ENCODE measurements at places on chromosomes 16 and 17. TPM values are rescaled to one million over a fixed set of nuclear protein-coding genes. Genes with fewer than 3 reads are reported as not detected.
A peak's percentile ranks its signal among the peaks of the same experiment; 100 is the strongest.

Gene CSNK1D
- 86.2 TPM for total RNA-seq

Gene CHST4
- total RNA-seq, result not detected

Gene TM4SF5
- total RNA-seq, result not detected

Gene NXN
- 16.5 TPM for total RNA-seq

Gene TBC1D3H
- not detected for total RNA-seq

Gene GUCY2D
- not detected for total RNA-seq

Gene NPTX1
- 0.92 TPM for total RNA-seq

Gene PRR35
- total RNA-seq, result not detected

Gene KRT10
- total RNA-seq, result 10.0 TPM

Gene RDM1
- total RNA-seq, result 0.93 TPM

Gene SMPD3
- 1.2 TPM for total RNA-seq

- no peak for DNase-seq
Observed at GRCh38 chr16:62644030-62644812, 608.0 kb upstream of the CDH8 start.

DNA sequence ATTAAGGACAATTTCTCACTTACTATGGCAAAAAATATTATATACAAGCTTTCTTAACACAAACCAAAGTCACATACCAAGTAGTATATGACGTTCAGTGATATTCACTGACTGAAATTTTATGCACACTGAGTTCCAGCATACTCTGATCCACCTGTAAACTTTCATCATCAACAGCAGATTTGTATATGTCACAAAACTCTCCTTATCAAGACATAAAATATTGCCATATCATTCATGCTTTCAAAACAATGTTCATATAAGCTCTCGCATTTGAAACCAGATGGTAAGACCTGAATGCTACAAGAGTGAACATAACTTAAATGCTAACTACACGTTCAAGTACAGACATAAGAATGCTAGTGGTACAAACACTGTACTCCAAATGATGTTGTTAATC lies 46.7 kb downstream of the GNA13 start:
- DNase-seq, result no peak

GRCh38 chr16:51418258-51418657 lies 267.2 kb upstream of the SALL1 start:
- no peak for DNase-seq

DNA sequence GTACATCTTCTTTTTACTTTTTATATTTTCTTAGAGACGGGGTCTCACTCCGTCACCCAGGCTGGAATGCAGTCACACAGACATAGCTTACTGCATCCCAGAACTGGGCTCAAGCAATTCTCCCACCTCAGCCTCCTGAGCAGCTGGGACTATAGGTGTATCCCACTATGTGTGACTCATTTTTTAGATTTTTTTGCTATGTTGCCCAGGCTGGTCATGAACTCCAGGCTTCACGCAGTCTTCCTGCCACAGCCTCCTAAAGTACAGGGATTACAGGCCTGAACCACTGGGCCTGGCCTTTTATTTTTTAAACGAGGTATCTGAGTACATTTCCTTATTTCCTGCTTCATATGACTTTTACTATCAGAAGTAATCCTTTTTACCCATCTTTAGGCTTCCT lies 48.0 kb downstream of the GLG1 start:
- DNase-seq, result no peak

- DNase-seq, result no peak
Observed at GRCh38 chr17:80727409-80727755, 182.7 kb downstream of the RPTOR start.

- no peak for DNase-seq
Observed at GRCh38 chr17:77952368-77952767, 6.1 kb upstream of the TNRC6C start.

DNA sequence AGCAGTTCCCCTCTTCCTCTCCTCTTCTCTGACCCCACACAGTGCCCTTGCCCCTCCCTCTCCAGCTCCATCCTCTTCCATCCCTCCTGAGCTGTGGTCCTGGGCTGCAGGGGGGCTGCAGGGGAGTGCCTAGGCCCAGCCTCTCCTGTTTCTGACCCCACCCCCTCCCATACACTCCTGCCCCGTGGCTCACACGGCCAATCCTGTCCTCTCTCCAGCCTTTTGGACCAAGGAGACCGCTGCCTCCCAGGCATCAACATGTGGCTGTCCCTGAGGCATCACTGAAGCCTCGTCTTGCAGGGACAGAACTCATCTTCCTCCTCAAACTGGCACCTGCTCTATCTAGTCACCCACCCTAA lies 6.7 kb downstream of the CLUH start:
- DNase-seq, result no peak

DNA sequence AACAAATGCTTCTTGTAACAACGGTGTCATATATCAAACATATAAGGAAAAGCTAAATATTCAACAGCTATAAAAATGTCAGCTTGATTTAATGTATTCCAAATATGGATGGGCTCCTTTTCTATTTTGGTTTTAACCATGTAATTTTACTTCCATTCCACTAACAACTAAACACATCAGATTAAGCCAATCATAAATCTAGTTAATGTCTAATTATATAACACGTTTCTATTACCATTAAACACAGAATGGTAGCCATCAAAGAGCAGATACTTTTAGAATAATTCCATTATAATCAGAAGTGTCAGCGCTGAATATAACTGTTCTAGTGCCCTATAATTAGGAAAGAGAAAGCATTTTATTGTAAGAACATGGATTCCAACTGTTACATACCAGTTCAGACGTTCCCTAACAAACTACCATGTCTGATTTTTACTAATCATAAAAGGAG lies 10.0 kb downstream of the CMC2 start:
- no peak for DNase-seq

- no peak for DNase-seq
Observed at GRCh38 chr16:87765473-87765775, 362 bp downstream of the KLHDC4 start.

GRCh38 chr16:31400191-31400590 lies 7.1 kb downstream of the ITGAD start:
- no peak for DNase-seq

- no peak for DNase-seq
Observed at GRCh38 chr17:49018116-49018612, 21.0 kb downstream of the IGF2BP1 start.

- DNase-seq, result no peak
Observed at GRCh38 chr17:77491921-77492445, 351.2 kb downstream of the SEC14L1 start.

DNA sequence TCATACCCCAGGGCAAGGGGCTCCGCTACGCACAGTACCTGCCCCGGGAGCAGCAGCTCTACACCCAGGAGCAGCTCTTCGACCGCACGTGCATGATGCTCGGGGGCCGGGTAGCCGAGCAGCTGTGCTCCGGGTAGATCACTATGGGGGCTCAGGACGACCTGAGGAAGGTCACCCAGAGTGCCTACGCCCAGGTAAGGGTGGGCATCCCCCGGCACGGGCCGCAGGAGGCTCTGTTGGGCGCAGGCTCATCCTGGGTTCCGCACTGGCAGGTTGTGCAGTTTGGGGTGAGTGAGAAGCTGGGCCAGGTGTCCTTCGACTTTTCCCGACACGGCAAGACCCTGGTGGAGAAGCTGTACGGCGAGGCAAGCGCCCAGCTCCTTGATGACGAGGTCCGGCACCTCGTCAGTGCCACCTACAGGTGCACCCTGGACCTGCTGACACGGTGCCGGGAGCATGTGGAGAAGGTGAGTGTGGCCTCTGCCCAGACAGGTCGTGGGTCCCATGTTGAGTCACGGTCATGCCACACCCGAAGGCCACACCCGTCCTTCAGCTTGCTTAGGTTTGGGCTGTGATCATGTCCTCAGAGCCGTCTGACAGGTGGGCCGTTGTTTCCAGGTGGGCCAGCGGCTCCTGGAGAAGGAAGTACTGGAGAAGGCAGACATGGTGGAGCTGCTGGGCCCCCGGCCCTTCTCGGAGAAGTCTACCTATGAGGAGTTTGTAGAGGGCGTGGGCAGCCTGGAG lies 19.3 kb downstream of the DBNDD1 start:
- DNase-seq, result no peak

- no peak for DNase-seq
Observed at GRCh38 chr17:19457830-19458271, 46.8 kb downstream of the RNF112 start.

GRCh38 chr17:13395862-13396261 lies 205.9 kb downstream of the HS3ST3A1 start:
- no peak for DNase-seq

DNA sequence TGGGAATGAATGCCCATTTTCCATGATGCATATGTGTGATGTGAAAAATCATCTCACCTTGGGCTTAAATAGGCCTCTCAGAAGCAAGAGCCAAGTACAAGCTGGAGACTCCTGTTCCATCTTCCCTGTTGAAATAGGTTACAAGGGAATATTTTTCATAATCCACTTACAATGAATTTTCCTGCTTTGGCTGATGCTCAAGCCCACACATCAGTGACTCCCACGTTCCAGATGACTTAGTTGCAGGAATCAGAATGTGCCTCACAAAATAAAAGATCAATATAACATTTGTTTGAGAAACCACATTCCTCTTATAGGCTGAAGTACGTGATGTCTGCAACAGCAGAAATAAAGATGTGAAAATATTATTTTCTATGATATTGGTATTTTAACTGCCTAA lies 24.1 kb downstream of the ANKFN1 start:
- DNase-seq, result no peak

DNA sequence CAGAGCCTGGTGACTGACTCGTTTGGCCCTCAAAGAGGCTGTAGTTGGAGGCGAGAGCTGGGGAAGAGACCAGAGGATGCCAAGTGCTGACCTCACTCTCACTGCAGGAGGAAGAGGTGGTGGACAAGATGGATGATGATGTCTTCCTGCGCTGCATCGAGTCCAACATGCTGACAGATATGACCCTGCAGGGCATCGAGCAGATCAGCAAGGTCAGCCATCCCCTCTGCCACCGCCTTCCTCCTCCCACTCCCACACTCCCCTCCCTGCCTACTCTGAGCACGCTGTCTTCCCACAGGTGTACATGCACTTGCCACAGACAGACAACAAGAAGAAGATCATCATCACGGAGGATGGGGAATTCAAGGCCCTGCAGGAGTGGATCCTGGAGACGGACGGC lies 26.9 kb downstream of the POLR2A start:
- no peak for DNase-seq

DNA sequence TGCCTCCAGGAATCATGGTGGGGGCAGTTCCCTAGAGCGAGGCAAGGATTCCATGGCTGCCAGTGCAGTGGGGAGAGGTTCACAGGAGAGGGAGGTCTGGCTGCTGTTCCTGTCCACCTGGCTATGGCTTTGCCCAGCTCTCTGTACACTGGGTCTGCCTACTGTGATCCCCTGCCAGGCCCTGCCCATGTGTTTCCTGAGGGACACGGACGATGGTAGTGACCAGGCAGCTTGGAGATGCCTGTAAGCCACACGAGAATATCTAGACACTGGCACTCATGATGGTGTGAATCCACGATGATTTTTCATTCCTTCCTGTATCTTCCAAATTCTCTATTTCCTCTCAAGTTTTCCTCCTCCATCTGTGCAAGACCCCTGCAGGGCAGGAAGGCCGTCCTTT lies 11.1 kb downstream of the C1QTNF8 start:
- DNase-seq, result no peak

- no peak for DNase-seq
Observed at GRCh38 chr16:50445621-50446555, 77.1 kb upstream of the BRD7 start.

GRCh38 chr17:46865100-46865499 lies 13.7 kb downstream of the WNT9B start:
- no peak for DNase-seq

- DNase-seq, result no peak
Observed at GRCh38 chr17:45628019-45628418, 137.5 kb upstream of the PLEKHM1 start.

DNA sequence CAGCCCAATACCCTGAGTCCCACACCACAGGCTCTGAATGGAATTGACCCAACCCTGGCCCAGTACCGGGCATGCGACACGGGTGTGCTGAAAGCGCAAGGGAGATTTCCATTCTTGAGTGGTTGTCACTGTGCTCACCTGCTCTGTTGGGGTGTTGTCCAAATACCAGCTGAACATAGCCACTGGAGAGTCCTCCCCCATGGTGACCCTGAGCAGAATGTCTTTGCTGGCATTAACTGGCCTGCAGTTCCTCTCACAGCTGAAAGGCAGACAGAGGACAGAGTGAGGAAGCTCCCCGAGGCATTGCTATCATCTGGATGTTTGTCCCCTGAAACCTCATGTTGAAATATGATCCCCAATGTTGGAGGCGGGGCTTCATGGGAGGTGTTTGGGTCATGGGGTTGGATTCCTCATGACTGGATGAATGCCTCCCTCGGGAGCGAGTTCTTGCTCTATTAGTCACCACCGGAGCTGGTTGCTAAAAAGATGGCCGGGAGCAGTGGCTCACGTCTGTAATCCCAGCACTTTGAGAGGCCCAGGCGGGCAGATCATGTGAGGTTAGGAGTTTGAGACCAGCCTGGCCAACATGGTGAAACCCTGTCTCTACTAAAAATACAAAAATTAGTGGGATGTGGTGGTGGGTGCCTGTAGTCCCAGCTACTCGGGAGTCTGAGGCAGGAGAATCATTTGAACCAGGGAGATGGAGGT lies 57.3 kb upstream of the BCO1 start:
- peak; percentile 93 for DNase-seq

DNA sequence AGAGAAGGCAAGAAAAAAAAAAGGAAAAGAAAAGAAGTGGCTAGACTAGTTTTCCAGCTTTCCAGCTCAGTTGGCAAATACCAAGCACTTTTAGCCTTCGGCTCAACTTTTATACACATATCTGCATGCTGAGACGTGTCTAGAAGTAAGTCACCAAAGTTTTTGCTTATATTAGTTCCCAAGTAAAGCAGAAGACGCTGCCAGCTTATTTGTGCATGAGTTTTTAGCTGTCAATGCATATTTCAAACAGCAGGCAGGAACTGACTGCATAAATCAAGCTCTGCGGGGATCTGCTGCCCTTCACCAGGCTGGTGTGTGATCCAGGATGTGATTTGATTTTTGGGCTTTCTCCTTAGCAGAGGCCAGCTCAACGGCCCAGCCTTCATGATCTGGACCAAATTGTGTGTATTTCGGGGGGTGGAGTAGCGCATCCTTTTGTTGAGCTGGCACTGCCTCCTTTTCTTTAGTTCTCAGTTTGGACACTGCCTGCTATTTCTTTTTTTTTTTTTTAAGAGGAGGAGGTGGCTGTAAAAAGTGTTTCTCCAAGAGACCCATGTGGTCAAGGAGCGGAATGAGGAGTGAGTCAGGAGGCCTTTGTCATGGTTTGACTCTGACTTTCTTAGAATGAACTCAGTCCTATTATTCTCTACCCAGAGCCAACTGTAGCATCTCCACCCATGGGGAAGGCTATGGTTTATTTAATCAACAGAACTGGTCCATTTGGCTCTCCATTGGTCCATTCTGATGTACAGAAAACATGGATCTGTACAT lies 162.6 kb upstream of the XYLT1 start:
- no peak for DNase-seq

Measured in thyroid gland (tissue), 4 donors.